ENCODE measurements at places on chromosomes 3 and 15. TPM values are rescaled to one million over a fixed set of nuclear protein-coding genes. Genes with fewer than 3 reads are reported as not detected.

DNA sequence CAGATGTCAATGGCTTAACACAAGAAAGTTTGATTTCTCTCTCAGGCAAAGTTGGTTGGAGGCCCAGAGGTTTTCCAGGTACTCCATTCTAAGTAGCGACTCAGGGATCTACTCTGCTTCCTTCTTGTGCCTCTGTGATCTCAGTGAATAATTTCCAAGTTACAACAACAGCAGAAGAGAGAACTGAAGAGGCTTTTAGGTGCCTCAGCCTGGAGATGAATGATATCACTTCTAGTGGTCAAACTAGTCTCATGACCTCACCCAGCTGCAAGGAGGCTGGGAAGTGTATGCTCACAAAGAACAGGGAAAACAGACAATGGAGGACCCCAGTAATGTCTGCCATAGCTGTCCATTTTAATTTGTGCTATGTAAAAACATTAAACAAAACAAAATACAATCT, 4.6 kb upstream of the PRICKLE2 start:
- DNase-seq = no peak

GRCh38 chr3:31705736-31706135, 173.0 kb downstream of the STT3B start:
- no peak for DNase-seq

- DNase-seq = no peak
These were observed 116.8 kb downstream of the TPRG1 start for GRCh38 chr3:189288348-189289235.

SETD2 gene
- total RNA-seq = 30.0 TPM

DNA sequence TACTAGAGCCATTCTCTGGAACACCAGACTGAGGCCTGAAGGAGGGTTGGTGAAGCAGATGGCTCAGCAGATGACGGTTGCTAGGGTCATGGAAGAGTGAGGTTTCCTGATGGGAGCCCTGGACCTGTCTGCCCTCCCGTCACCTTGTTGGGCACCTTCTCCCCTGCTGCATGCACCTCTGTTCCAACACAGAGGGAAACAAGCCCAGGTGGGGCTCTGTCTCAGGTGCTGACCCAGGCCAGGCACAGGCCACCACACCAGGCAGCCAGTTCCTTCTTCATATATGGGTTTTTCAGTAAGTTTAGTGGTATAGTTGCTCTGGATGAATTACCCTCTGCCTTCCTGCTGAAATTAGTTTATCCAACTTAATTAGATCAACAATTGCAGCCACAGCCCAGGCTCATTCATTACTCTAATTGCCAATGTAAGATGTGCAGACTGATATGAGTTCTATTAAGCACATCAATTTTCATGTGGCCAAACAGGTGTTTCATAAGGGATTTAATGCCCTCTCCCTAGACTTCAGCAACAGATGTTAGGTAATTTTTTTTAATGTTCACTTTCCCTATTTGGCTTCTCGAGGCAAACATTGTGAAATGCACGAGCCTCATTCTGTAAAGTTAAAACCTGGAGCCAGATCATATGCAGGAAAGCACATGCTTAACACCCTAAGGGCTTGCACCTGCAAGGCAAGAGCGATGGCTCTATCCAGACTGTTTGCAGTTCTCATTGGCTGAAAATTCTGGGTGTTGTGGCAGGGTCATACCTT, 174.8 kb downstream of the CHDH start:
- no peak for DNase-seq

- no peak for DNase-seq
These were observed 112.5 kb upstream of the EIF1B start for GRCh38 chr3:40196966-40197365.

GRCh38 chr15:52464478-52464877, 64.2 kb downstream of the MYO5A start:
- DNase-seq = no peak

- no peak for DNase-seq
These were observed 999 bp downstream of the INSYN1 start for GRCh38 chr15:73751899-73752805.

DNA sequence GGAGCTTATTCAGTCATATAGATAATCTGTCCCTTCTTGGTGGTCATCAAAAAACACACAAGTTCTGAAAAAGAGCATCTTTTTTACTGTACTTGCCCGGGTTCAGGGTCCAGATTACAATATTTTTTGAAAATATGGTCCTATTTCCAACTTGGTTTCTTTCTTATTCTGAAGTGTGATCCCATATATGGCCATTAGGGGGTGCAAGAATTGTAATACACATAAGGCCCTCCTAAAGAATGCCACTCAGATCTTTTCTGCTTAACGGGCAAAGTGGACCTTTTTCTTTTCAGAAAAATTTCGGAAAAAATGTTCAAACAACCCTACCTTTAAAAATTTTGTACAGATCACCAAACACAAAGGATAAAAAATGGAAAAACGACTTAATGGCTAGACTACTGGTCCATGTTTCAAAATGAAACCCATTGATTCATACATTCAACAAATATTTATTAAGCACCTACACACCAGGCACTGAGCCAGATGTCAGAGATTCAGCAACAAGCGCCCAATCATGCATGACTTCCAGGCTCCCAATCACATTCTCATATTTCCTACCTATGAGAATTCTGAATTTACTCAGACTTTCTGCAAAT, 102.0 kb upstream of the MYRIP start:
- DNase-seq = no peak

- DNase-seq = no peak
These were observed 204.8 kb upstream of the ARRDC4 start for GRCh38 chr15:97755726-97756125.

- DNase-seq = no peak
These were observed 24.3 kb downstream of the RPLP1 start for GRCh38 chr15:69476704-69477473.

DNA sequence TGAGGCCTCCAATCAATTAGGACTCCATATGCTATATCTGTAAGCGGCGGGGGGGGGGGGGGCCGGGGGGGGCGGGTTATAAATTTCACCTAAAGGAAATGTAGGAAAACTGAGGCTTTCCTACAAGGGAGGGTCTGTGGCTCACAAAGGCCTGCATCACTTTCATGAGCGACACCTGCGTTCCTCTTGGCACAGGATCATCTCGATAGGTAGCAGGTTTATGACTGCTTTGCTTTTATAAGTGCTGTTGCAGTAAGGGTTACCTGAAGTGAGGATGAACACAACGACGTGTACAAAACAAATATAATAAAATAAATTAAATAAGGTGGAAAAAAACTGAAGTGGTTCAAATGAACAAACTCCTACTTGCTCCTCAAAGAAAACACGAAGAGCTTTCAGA, 194.3 kb downstream of the FOXP1 start:
- no peak for DNase-seq

DNA sequence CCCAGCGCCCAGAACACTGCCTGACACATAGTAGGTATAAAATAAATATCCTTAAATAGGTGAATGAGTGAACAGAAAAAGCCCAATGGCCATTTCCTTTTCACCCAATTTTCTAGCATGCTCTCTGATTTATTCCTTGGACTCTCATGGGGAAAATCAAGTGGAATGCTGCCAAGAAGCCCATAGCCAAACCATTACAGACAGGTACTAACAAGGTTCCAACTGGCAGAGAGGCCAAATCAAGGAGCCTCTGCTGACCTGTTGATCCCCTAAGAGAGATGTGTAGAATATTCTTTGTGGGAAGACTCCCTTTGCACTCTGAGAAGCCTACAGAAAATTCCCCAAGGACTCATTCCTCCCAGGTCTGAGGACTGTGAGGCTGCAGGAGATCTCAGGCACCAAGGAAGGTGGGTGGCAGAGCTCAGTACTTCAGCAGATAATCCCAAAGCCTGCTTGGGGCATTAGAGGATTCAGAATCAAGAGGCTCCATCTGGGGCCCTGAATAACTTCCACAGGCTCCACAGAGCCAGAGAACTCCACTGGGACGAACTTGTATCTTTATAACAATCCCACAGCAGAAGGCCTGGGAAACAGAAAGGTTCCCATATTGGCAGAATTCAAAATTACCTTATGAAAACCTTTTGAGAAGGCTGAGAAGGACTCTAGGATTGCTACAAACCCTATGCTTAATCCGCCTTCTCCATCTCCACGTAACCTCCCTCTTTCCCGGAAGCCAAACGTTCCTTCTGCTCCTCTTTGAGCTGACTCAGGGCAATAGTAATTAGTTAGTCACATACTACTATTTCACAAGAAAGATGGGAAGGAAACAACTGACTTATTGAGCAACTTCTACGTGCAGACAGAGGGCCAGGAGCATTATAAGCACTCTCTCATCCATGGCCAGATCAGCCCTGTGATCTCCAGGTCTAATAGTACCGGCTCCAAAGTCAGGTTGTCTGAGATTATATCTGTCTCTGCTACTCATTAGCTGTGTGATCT, 34.5 kb downstream of the PRICKLE2 start:
- DNase-seq = no peak

GPR171 gene
- not detected for total RNA-seq

TMEM207 gene
- not detected for total RNA-seq

- DNase-seq = no peak
These were observed 82.2 kb downstream of the RBMS3 start for GRCh38 chr3:29363110-29363509.

Measured in heart right ventricle (tissue), 16 donors.